ENCODE measurements at places on chromosomes 3 and 15. TPM values are rescaled to one million over a fixed set of nuclear protein-coding genes. Genes with fewer than 3 reads are reported as not detected.

DNA sequence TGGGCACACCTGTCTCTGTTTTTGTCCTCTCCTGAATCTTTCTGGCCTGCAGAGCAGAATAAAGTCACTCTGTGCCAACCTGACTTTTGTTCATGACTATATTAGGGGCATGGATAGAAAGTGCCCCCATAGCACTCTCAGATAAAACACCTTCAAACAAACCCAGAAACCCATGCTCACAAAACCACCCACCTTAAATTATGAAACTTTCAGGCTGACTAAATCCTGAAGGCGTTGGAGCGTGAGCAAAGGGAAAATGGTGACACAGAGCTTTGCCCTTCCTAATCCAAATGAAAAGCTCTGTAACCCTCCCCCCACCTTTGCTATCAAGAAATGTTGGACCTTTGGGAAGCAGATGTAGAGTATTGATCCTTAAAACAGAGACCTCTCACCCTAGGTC lies 138.9 kb downstream of the IGF1R start:
- no peak for DNase-seq

DNA sequence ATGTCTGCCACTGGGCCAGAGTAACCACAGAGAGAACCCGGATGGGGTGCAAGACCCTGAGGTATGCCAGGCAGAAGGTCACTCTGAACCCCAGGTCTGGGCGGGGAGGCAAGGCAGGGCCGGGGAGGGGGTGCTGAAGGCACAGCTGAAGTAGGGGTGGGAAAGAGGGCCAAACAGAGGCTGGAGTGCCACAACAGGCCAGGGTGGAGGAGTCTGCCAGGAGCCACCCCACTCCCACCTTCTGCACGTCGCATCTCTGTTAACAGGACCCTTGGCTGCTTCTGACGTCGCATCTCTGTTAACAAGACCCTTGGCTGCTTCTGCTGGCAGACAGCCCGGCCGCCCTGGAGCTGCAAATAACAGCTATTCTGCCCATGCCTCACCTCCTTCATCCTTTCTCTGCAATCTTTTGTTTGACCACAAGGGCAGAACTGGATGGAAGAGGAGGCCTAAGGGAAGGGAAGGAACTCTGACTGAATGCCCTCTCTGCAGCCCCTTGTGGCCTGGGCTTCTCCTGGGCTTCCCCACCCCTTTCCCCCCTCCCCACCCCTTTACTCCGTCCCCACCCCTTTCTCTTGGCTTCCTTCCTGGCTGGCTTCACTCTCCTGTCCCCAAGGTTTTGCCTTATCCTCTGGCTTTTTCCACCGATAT lies 20.6 kb upstream of the FBLN2 start:
- no peak for DNase-seq

DNA sequence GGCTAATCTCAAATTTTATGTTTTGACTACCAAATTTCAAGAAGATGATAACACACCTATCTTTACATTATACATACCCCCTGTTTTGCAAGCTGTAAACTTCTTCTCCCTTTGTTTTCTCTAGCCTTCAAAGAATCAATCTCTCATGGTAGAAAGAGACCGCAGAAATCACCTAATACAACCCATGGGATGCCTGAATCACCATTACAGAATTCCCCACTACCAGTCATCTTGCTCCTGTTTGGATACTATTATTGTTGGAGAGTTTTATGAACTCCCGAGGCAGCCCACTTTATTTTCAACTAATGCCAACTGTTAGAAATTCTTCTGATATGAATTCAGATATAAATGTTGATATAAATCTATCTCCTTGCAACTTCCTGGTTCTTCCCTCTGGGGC lies 110.9 kb downstream of the FRMD5 start:
- DNase-seq, result no peak

- no peak for DNase-seq
Measured at GRCh38 chr3:46632792-46633191, 20.5 kb downstream of the FAM240A start.

DNA sequence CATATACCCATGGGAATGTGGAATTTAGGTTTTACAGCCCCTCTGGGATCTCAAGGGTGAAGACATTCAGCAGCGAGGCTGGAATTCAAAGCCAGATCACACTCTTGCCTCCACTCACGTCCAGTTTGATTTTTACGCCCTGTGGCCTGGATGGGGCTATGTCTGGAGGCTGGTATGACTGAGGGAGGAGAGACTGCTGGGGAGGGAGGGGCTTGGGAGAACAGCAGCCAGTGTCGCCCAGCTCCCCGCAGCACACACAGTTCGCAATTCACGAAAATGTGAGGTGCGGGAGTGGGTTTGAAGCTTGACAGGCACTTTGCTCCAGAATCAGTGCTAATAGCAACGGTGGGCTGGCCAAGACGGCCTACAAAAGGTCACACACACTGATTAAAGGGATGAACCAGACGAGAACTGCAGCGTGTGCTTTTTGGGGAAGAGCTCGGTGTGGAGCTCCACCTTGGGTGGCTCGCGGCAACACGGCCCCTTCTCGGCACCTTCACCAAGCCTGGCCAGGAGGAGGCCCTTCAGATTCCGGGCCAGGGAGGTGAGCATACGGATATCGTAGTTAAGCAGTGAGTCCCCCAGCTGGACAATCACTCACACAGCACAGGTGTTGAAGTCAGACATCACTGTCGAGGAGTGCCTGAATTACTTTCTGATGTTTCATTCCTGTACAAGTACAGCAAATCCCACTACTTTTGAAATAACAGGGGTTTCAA lies 16.4 kb downstream of the EHD4 start:
- DNase-seq, result no peak

GRCh38 chr15:46996359-46996758 lies 720.9 kb upstream of the SEMA6D start:
- DNase-seq, result no peak

ADCY5 gene
- total RNA-seq, result under 0.01 TPM

CFAP100 gene
- not detected for total RNA-seq

NPAP1 gene
- not detected for total RNA-seq

Measured in dermis microvascular lymphatic vessel endothelial cell (primary cell).